ENCODE measurements at places on chromosomes 2 and 18.

DNA sequence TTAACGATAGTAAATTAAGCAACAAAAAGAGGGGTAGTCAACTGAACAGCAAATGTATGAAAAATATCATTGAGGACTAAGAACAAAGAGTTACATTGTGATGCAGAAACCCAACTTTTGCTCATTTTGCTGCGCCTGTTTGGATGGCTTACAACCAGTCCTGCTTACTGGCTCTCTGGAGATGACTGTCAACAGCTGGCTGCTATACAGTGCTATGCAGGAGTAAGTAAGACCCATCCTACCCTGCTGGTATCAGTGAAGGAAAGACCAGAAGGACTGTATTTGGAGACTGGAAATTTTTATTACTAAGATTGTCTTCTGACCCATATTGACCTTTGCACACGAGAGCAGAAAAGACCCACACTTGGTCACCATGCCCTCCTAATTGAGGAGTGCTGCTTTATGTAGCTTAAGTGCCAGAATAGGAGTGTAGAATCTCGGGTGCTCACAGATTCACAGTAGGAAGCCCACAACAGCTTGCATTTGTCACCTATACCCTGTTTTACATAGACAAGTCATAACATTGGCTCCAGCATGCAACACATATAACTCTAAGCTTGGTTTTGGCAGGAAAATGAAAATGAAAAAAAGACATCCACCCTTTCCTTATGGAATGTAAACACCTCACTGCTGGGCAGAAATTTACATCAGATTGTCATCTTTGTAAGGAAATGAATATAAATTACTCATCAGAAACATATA, 1915.0 kb upstream of the CELF4 start:
- DNase-seq: no peak

DNA sequence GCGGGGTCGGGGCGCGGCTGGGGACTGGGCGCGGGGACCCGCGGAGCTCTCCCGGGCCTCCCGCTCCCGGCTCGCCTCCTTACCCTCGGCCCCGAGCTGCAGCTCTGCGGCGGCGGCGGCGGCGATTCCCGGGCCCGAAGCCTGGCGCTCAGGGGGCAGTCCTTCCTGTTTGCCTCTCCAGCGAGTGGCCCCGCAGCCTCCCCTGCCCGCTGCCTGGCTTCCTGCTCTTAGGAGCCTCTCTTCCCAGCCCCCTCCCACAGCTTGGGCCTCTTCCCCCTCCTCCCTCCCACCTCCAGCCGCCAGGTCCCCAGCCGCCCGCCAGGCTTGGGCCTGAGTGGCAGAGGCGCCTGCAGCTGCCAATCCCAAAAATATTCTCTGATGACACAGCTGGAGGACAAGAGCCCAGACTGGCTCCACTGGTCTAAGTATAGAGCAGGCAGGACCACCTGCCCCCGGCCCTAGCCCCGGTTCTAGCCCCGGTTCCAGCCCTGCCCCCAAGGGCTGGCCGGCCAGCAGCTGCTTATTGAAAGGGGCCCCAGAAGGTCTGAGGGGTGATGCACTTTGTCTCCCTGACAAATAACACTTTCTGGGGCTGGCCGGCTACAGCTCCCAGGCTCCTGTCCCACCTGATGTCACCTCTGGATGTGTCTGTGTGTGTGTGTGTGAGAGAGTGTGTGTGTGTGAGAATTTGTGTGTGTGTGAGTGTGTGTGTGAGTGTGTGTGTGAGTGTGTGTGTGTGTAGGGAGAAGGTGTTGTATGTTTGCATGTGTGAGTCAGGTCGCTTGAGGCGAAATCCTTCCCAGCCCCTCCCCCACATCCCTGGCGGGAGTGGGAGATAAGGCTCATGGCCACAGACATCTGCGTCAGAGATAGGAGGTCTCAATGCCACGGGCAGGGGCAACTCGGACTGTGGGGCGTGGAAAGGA, at the start of gene OBSL1:
Gene OBSL1 (minus strand): TSS at position 229 of the 926 bp plus-strand sequence. CDS start 307 bp downstream, outside the sequence.
- DNase-seq: peak; percentile 79

DNA sequence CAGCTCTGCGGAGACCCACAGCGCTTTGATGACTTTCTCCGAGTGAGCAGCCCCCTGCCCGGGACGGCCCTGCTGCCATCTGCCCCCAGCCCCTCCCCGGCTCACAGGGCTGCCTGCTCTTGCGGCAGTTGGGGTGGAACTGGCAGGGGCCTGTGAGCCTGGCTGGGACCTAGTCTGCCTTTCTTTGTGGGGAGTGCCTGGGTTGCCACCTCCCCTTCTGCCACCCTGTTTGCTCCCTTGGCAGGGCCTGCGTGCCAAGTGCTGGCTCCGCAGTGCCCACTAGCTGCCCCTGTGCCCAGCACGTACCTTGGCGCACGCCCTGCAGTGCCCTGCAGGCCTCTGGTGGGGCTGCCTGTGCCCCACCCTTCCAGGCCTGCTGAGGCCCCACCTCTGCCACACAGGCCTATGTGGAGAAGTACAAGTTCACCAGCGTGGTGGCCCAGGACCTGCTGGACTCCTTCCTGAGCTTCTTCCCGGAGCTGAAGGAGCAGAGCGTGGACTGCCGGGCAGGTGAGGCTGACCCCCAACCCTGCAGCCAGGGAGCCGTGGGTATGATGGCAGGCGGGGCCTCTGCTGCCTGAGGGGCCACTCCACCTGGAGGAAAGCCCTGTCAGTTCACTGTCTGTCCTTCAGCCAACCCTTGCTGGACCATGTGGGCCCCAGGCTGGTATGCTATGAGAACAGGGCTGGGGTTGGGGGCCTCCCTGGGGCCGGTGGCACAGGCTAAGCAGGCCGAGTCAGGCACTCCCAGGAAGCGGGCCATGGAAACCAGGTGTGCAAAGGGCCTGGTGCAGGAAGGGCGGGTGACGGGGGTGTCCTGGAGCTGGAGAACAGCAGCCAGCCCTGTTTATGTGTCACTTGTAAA, 7.0 kb downstream of the RNPEPL1 start:
- DNase-seq: no peak

DNA sequence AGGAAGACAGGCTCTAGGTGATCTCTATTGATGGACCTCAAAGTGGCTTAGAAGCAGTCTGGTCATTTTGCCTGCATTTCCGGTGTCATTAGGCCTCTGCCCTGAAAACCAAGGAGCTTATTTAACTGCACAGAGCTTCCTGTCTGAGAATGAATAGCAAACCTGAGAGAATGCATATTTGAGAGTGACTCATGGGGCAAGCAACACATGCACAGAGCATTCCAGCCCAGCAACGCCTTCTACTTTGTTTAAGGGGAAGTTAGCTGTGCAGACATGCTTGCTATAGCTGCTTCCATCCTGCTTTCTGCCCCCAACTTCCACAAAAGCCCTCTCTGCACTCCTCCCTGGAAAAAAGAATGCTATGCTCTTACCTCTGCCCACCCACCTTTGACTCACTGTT, 232.8 kb downstream of the GRB14 start:
- no peak for DNase-seq

- no peak for DNase-seq
Measured at GRCh38 chr2:187566712-187567111, 12.5 kb upstream of the TFPI start.

Data from NCI-H1092 treated with DMSO at 0.1 percent for 48 hours (cell line).